Psoas muscle (tissue), 8 donors: ENCODE measurements at places on chromosomes 4 and X. TPM values are rescaled to one million over a fixed set of nuclear protein-coding genes. Genes with fewer than 3 reads are reported as not detected.

- no peak overlapping the region for H3K27ac ChIP-seq
- DNase-seq: no peak
- no peak overlapping the region for H3K4me3 ChIP-seq
Measured at GRCh38 chr4:6573551-6573950, 1.4 kb upstream of the MAN2B2 start.

- H3K4me3 ChIP-seq: no peak overlapping the region
- no peaks in the 10 kb centered on the region for H3K27me3 ChIP-seq
- DNase-seq: no peak
- H3K36me3 ChIP-seq: peaks cover 4% of the 10 kb centered on the region
Measured at GRCh38 chrX:1427756-1428155, 25.0 kb downstream of the ASMTL start.

- no peak overlapping the region for H3K4me3 ChIP-seq
- peaks cover 9% of the 10 kb centered on the region for H3K36me3 ChIP-seq
- DNase-seq: no peak
- peaks cover 89% of the 10 kb centered on the region for H3K4me1 ChIP-seq
Measured at GRCh38 chr4:147828331-147828905, 96.5 kb downstream of the ARHGAP10 start.

- H3K4me3 ChIP-seq: no peak overlapping the region
- no peaks in the 10 kb centered on the region for H3K4me1 ChIP-seq
- DNase-seq: no peak
- H3K36me3 ChIP-seq: no peaks in the 10 kb centered on the region
- no peaks in the 10 kb centered on the region for H3K27me3 ChIP-seq
Measured at GRCh38 chrX:87634361-87634760, 116.8 kb downstream of the KLHL4 start.

GRCh38 chr4:110631584-110632505 lies 9.0 kb upstream of the PITX2 start:
- DNase-seq: peak; percentile 86
- peak overlapping the region; percentile 84 for H3K4me3 ChIP-seq
- peaks cover 10% of the 10 kb centered on the region for H3K4me1 ChIP-seq
- H3K36me3 ChIP-seq: no peaks in the 10 kb centered on the region
- H3K27me3 ChIP-seq: no peaks in the 10 kb centered on the region
- peak overlapping the region; percentile 88 for H3K27ac ChIP-seq

DNA sequence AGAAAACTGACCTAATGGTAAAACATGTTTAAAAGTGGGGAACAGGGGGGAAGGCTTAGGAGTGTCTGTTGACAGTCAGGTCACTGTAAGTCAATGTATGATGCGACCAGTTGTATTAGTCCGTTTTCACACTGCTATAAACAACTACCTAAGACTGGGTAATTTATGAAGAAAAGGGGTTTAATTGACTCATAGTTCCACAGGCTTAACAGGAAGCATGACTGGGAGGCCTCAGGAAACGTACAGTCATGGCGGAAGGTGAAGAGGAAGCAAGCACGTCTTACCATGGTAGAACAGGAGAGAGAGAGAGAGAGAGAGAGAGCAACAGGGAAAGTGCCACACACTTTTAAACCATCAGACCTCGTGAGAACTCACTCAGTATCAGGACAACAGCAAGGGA lies 13.0 kb upstream of the PLAC1 start:
- DNase-seq: no peak
- no peaks in the 10 kb centered on the region for H3K4me1 ChIP-seq
- no peaks in the 10 kb centered on the region for H3K27me3 ChIP-seq
- H3K36me3 ChIP-seq: no peaks in the 10 kb centered on the region

GRCh38 chr4:23269566-23269965 lies 576.8 kb downstream of the GBA3 start:
- H3K4me3 ChIP-seq: no peak overlapping the region
- no peaks in the 10 kb centered on the region for H3K27me3 ChIP-seq
- no peaks in the 10 kb centered on the region for H3K36me3 ChIP-seq
- no peak for DNase-seq
- H3K4me1 ChIP-seq: no peaks in the 10 kb centered on the region

DNA sequence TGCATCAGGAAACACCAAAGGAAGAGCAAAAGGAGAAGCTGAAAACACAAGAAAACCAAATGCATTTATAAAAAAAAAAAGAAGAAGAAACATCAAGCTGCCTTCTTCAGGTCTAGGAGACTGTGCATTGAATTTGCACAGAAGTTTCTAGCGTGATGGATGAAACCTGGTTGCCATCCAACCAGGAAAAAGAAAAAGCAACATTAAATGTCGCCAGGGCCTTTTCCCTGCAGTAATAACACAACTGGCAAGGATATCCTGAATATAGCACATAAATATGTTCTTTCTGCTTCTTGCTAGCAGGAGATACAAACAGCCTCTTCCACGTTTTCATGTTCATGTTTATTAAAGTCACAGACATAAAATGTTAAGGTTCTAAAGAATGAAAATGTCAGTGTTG lies 60.8 kb upstream of the ZFP42 start:
- no peaks in the 10 kb centered on the region for H3K27me3 ChIP-seq
- no peak overlapping the region for H3K4me3 ChIP-seq
- H3K36me3 ChIP-seq: no peaks in the 10 kb centered on the region
- no peaks in the 10 kb centered on the region for H3K4me1 ChIP-seq
- DNase-seq: no peak
- H3K27ac ChIP-seq: no peak overlapping the region

GRCh38 chr4:178080312-178080711 lies 638.1 kb upstream of the AGA start:
- no peaks in the 10 kb centered on the region for H3K27me3 ChIP-seq
- no peak overlapping the region for H3K4me3 ChIP-seq
- no peak for DNase-seq
- no peaks in the 10 kb centered on the region for H3K36me3 ChIP-seq

DNA sequence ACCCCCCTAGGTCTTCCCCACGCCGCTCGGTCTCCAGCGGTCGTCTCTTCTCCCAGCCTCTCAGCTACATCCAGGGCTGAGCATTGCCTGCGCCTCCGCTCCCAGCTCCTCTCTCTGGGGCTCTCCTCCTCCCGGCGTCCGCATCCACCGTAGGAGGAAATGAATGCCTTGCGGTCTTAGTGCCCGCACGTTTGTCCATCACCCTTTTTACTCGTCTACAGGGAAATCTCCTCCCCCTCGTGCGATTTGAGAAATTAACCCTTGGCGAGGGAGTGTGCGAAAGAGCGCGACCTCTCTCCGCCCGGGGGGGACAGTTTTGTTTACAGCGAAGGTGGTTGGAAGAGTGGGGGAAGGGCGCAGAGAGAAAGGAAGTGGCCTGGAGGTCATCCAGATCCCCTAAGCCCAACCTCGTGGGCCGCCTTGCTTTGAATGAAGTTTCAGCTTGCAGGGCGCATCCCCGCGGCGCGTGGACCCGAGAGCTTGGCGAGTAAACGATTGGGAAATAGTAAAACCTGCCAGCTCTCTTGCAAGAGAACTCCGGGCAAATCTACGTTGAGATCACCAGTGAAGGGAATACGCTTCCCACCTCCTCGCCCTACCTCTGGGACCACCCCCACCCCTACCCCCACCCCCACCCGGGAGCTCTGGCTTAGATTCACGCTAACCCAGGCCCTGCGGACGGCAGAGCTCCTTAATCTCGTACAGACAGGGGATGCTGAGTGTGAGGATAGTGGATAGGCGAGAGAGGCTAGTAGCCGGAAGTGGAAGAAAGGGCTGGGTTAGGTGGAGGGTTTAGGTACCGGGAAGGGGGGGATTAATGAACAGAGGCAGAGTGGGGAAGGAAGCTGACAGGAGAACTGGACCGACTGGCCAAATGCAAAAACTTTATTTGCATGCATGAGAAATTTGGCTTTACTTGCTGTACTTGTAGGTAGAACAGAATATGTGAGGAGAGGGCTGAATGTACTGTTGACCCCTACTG lies at the start of gene ELOVL6:
ELOVL6 (minus strand) TSS at position 181 of the 982 bp plus-strand sequence. CDS start 280 bp downstream, outside the sequence.
- DNase-seq: peak; percentile 70
- no peaks in the 10 kb centered on the region for H3K4me1 ChIP-seq
- H3K36me3 ChIP-seq: no peaks in the 10 kb centered on the region

GATA1 gene
- total RNA-seq: not detected

BANK1 gene
- total RNA-seq: 0.55 TPM

TCEAL5 gene
- total RNA-seq: not detected

XAGE3 gene
- not detected for total RNA-seq

C1QTNF7 gene
- total RNA-seq: 0.77 TPM

SLC34A2 gene
- 0.44 TPM for total RNA-seq
